ENCODE measurements at places on chromosomes 3 and 15. TPM values are rescaled to one million over a fixed set of nuclear protein-coding genes. Genes with fewer than 3 reads are reported as not detected.

Gene CYP1A1
- polyA plus RNA-seq, result not detected

Gene RGMA
- polyA plus RNA-seq, result 13.8 TPM

Gene FBXO40
- polyA plus RNA-seq, result 0.04 TPM

Gene MORC1
- polyA plus RNA-seq, result 0.42 TPM

Gene IGSF10
- 2.3 TPM for polyA plus RNA-seq

Gene RFTN1
- 35.5 TPM for polyA plus RNA-seq

Gene STAB1
- 44.5 TPM for polyA plus RNA-seq

Gene ACTC1
- polyA plus RNA-seq, result 1.5 TPM

Gene OIP5
- polyA plus RNA-seq, result 9.5 TPM

Gene CTXN2
- polyA plus RNA-seq, result 0.10 TPM

DNA sequence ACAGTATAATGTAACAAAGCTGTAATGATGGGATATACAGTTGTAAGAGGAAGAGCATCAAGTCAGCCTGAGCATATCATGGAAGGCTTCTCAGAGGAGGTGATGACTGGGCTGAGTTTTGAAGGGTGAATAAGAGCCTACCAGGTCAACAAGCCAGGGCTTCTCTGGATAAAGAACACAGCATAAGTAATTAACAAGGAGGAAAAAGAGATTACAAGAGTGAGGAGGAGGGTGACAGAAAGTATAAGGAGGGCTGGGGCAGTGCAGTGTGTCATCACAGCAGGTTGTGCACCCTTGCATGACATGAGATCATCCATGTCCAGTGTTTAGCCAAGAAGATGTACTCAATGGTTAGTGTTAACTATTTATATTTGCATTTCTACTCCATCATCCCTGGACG is 16.9 kb upstream of the SPATA12 start:
- no peak for DNase-seq

DNA sequence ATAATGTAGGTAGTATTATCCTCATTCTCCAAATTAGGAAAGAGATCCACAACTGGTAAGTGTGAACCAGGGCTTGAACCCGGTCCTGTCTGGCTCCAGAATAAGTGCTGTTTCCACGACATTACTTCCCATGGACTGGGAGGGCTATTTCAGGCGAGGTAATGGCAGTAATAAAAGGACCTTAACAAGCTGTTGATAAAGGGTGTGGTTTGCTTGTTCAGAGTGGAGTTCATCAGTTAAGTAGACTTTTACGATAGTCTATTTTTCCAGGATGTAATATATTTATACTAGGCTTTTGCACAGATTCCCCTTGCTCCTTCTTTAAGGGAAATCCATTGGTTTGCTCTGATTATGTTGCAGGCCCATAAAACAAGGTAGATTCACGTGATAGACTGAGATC is 88.4 kb upstream of the TNFAIP8L3 start:
- no peak for DNase-seq

- DNase-seq, result no peak
Observed at GRCh38 chr3:46733026-46733800, 15.5 kb upstream of the PRSS50 start.

- no peak for DNase-seq
Observed at GRCh38 chr15:67120839-67121643, 55.6 kb downstream of the SMAD3 start.

DNA sequence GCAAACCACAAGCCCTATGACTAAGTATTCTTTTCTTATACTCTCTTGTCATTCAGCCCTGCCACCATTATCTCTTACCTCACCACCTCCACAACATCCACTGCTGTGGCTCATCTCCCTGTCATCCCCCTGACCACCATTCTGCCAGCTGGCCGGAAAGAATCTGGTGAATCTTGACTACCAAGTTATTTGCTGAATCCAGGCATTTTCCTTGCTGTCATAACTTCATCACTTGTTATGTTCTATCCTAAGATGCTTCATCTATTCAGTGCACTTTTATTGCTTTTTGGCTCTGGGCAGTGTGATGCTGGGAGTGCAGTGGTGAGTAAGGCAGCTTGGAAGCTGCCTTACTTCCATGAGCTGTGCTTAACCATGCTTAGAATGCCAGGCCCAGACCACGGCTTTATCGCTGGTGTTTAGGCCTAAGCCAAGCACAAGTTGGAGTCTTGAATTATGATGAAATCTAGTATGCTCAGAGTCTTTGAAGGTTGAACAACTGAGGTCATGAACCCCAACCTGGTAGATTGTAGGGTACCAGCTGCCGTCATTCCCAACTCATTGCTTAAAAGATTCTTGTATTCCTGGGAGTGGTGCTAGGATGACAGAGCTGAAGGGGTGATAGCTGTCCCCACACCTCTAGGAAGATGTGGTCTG is 27.0 kb upstream of the APH1B start:
- no peak for DNase-seq

DNA sequence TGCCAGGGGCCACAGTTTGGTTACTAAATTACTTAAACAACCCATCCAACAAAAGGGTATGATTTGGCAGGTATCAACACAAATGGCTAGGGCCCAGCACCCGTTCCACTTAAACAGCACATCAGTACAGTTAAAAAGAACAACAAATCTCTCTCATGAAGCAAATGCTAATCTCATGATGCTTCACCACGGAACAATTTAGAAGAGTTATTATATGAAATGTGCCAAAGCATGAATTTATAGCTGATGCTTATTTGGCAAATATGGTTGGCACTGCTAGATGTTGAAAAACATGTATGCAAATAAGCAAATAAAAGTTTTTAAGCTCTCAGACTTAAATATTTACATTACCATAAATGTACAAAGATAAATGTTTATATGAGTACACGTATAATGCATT is 2.3 kb downstream of the PEAK1 start:
- no peak for DNase-seq

DNA sequence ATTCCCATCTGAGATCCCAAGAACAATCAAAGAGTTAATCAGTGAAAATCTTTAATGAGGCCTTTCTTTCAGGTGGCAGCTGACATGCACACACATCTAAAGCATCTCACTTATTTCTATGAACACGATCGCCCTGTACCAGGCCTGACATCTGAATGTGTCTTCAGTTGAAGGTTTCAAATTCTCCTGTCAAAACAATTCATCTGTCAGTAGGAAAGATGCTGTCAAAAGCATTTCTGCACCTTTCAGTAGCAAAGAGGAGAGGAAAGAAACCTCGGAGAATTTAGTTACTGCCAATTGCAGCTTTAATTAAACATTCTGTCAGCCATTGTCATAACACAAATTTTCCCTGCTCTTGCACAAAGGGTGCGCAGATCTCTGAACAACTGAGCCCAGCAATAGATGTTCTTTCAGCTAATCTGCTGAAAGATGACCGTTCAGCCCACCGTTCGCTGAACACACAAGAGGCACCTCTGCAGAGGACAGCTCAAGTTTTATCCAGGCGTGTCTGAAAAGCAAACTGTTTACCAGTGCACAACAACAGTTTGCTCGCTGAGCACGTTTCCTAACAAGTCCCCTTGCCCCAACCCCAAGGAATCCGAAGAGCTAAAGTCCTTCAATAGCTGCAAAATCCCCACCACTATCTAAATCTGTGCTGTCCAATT is 34.1 kb downstream of the LRIG1 start:
- DNase-seq, result no peak

DNA sequence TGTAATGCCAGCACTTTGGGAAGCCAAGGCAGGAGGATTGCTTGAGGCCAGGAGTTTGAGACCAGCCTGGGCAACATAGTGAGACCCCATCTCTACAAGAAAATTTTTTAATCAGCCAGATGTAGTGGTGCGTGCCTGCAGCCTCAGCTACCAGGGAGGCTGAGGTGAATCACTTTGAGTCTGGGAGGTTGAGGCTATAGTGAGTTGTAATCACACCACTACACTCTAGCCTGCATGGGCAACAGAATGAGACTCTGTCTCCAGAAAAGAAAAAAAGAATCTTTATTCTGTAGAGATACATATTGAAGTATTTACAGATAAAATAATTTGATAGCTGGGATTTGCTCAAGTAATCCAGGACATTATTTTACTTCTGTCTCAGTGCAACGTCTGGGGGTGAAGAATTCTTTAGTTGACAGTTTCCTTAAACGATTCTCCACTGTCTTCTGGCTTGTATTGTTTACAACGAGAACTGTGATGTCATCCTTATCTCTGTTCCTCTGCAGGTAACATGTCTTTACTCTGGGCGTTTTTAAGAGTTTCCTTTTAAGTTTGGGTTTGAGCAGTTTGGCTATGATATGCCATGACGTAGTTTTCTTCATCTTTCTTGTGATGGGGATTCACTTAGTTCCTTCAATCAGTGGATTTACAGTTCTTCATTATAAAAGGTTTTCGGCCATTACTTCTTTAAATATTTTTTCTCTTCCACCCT is 26.3 kb downstream of the KPNA1 start:
- no peak for DNase-seq

GRCh38 chr15:101342056-101342455 is 47.0 kb upstream of the SNRPA1 start:
- no peak for DNase-seq

- DNase-seq, result no peak
Observed at GRCh38 chr15:62920682-62921502, 121.7 kb upstream of the TPM1 start.

GRCh38 chr3:54647721-54648120 is 280.1 kb downstream of the LRTM1 start:
- no peak for DNase-seq

GRCh38 chr3:26535151-26535550 is 87.4 kb upstream of the LRRC3B start:
- no peak for DNase-seq

- no peak for DNase-seq
Observed at GRCh38 chr15:39680868-39681267, 100.0 kb downstream of the THBS1 start.

DNA sequence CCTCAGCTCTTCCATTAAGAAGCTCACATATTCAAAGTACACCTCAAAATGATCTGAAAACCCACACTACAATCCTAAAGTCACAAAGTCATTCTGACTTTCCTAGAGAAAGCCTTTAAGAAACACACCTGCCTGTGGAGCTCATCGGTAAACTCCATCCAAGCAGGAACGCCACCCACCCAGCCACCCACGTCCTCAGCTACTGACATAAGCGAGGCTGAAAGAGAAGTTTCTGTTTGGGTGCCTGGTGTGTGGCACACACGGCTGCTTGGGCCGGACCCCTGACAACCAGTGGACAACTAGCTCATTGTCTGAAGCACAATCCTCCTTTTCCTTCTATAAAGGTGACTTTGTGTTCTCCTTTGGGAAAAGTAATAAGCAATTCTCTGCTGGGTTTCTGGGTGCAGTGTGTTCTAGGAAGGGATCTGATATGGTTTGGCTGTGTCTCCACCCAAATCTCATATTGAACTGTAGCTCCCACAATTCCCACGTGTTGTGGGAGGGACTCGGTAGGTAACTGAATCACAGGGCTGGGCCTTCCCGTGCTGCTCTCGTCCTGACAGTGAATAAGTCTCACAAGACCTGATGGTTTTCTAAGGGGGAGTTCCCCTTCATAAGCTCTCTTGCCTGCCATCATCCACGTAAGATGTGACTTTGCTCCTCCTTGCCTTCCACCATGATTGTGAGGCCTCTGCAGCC is 26.1 kb downstream of the FAM174B start:
- DNase-seq, result no peak

DNA sequence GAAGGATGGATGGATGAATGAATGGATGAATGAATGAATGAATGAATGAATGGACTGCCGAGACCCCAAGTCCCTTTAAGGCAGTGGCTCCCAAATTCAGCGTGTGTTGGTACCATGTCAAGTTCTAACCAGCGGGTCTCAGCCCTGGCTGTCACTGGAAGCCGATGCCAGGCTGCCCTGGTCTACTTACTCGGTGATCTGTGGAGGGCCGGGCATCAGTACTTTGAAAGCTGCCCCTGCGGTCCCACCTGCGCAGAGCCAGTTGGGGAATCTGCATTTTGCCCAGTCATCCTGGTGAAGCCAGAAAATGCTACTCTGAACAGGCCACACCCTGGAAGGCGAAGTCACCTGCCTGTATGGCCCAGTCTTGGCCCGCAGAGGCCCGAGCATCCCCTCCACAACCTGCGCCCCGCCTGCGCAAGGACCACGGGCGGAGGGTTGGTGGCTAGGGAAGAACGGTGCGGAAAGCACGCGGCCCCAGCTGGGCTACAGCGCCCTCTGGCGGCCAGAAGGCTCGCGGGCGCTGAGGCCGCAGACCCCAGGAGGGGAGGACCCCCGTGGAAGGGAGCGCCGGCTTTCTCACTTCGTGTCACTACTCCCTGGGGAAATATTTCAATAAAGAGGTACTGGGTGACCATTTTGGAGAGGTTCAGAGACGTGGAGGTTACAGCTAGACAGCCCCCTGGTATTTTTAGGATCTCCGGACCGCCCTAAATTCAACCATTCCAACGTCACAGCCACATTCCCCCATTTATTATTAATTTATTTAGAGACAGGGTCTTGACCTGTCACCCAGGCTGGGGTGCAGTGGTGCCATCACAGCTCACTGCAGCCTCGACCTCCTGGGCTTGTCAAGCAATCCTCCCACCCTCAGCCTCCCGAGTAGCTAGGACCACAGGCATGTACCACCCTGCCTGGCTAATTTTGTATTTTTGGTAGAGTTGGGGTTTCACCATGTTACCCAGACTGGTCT is 34.9 kb downstream of the PRKCD start:
- DNase-seq, result no peak

GRCh38 chr3:45681846-45682245 is 7.3 kb upstream of the SACM1L start:
- DNase-seq, result no peak

DNA sequence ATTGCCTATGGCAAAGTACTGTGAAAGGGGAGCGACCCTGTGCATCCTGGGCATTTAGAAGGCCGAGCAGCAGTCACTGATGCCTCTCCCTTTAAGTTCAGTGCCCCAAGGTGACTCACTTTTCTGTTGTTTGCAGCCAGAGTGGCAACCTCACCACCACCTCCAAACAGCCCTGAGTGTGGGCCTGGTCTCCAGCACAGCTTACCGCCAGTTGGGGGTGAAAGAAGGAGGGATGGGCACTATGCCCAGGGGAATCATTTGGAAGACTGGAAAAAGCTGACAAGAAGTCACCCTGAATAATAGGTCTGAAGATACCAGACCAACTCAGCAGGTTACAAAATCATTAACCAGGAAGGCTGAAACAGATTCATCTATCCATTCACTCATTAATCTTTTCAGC is 571.8 kb downstream of the EPHB1 start:
- DNase-seq, result no peak

GRCh38 chr3:138019281-138020069 is 9.5 kb downstream of the CLDN18 start:
- no peak for DNase-seq

- DNase-seq, result peak; percentile 48
Observed at GRCh38 chr3:114178770-114179368, at the start of gene DRD3. TSS of gene DRD3 (minus strand) at chr3:114179052. CDS start at chr3:114171992, 7,060 bp downstream.

DNA sequence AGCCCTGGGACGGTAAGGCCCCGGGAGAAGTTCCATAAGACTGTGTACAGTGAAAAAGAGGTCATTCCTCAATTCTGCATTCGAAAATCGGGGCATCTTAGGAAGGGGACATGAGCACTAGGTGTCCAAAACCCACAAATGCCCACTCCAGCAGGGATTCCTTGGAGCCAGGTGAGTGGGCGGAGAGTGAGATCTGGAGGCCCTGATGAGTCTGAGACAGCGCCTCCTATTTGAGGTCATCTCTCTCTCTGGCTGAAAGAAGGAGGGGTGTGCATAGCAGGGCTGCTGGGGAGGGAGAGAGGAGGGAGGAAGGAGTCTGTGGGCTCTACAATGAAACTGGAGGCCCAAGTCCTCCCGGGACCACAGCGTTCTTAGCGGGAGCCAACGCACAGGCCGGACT is 38.1 kb upstream of the LACTB start:
- no peak for DNase-seq
